NCI-H1694 (cell line): ENCODE measurements at places on chromosomes 12 and 14.

GRCh38 chr12:8951744-8952143 is 2.3 kb upstream of the M6PR start:
- no peak for DNase-seq

DNA sequence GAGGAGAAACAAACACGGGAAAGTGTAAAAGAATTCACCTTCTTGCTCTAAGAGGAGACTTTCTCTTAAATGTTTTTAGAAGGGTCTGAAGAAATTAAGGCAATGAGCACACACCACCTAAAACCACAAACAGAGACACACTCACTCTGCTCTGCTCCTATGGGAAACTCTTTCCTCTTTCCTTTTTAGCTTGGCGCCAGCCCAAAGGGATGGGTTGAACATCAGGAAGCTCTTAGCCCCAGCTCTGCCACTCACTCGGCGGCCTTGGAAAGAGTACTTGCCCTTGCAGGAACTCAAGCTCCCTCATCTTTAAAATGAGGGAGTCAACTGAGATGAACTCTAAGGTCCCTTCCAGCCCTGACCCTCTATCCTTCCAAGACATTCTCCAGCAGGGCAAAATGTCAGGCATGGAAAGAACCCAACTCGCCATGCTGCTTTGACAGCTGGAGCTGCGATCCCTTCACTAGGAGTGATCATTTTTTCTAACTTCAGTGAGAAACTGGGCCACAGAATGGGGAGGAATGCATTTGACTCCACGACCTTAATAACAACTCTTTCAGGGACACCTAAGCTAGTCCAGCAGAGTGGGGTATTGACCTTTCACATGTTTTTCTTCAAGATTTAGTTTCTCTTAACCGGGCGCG is 980 bp upstream of the RNASE8 start:
- DNase-seq: no peak

- no peak for DNase-seq
These were observed 67.4 kb upstream of the FBRSL1 start for GRCh38 chr12:132422381-132423043.

- DNase-seq: no peak
These were observed 5.2 kb upstream of the RILPL2 start for GRCh38 chr12:123441523-123442164.

- DNase-seq: no peak
These were observed 10.6 kb downstream of the CD163L1 start for GRCh38 chr12:7433276-7433822.

DNA sequence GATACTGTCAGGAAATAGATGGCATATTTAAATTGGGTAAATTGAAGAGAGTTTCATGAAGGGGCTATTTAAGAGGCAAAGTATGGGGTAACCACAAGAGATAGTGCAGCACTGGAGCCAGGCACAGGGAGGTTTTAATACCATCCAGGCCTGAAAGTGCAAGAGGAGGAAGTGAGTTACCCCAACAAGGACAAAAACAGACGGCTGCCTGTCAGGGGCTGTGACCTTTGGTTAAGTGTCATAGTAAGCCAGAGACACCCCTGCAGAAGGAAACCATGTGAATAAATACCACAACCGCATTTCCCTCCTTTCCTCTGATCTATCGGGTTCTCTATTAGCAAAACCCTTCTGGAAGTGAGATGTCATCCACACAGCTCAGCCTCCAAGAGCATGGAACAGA is 122.0 kb upstream of the DHRS4 start:
- no peak for DNase-seq

DNA sequence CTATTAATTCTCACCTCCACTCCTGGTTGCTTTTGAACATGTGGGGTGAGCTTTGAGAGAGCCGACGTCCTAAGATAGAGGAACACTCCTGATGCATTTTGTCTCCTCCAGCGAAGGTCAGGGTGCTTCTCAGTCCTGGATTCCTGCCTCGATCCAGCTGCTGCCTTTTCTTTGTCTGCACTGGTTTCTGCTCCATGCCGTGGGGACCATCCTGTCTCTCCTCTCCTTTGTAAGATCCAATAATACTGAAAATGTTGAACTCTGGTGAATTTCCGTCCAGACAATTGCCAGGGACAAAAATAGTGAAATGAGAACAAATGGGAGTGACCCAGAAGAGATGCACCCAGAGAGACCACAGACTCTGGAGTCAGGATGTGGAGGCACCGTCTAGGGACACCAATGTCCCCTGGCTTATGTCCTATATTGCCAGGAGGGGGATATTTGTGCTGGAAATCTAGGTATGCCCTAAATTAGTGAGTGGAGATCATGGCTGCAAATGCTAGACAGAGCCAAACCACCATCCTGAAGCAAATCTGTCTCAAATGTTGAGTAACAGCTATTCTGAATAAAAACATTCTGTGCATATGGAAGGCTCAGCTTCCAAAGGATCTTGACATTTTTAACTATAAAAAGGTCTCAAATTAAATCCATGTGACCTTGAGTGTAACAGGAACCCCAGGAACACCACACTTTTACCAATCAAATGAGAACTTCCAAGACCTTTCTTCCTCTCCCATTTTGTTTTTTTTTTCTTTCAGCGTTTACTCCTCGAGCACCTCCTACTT is 170.9 kb downstream of the PPM1H start:
- no peak for DNase-seq

DNA sequence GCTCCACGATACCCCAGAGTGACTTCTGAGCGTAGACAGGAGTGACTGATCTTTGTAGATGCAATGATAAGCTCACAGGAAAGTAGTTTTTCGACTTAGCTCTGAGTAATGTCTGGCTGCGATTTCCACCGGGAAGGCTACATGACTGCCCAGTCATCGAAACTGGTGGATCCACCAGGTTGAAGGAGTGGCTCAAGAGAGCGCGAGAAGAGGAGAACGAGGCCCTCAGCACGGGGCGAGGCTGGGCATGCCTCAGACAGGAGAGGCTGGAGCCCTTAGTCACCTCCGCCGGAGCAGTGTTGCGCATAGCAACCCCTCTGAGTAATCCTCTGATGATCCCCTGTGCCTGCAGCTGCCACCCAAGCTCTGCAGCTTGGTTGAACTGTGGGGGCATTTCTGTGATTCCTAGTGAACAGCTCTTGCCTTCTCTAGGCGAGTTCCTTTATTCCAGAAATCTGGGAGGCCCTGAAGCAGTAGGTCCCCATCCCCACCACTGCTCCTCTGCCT is 25.6 kb downstream of the ELK3 start:
- DNase-seq: no peak

- DNase-seq: no peak
These were observed 17.7 kb downstream of the C12orf71 start for GRCh38 chr12:27064397-27065342.

GRCh38 chr14:90660865-90661570 is 155.2 kb downstream of the TTC7B start:
- no peak for DNase-seq

- no peak for DNase-seq
These were observed 206.0 kb upstream of the PLEKHG7 start for GRCh38 chr12:92496790-92497189.

GRCh38 chr12:104460041-104460719 is 3.4 kb downstream of the CHST11 start:
- no peak for DNase-seq
